Fibroblast of pulmonary artery (primary cell): ENCODE measurements at places on chromosomes 3 and 15.

GRCh38 chr15:94258246-94258645, 26.9 kb downstream of the MCTP2 start:
- no peak for DNase-seq

GRCh38 chr3:71640331-71640983, 56.9 kb upstream of the FOXP1 start:
- no peak for DNase-seq

- no peak for DNase-seq
Measured at GRCh38 chr3:45056608-45057301, 30.7 kb downstream of the CLEC3B start.

DNA sequence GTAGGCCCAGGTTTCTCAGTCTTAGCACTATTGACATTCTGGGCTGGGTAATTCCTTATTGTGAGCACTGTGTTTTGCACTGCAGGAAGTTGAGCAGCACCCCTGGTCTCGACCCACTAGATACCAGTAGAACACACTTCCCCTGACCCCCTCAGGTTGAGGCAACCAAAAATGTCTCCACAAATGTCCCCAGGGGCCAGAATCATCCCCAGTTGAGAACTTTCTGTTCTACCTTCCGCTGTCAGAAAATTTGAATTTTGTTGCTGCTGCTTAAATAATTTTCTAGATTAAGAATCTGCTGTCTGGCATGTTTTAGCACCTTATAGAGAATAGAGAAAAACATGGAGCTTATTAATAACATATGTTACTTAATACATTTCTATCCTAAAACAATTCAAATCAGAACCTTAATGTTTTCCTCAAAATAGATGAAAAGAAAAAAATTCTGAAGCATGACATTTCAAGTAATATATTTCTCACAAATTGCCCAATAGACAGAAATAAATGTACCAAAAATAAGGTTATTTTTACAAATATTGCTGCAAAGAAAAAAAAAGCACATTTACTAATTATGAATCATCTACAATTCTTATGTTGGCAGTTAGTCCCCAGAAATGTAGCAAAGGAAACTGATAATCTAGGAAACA, 13.2 kb upstream of the THRB start:
- no peak for DNase-seq

DNA sequence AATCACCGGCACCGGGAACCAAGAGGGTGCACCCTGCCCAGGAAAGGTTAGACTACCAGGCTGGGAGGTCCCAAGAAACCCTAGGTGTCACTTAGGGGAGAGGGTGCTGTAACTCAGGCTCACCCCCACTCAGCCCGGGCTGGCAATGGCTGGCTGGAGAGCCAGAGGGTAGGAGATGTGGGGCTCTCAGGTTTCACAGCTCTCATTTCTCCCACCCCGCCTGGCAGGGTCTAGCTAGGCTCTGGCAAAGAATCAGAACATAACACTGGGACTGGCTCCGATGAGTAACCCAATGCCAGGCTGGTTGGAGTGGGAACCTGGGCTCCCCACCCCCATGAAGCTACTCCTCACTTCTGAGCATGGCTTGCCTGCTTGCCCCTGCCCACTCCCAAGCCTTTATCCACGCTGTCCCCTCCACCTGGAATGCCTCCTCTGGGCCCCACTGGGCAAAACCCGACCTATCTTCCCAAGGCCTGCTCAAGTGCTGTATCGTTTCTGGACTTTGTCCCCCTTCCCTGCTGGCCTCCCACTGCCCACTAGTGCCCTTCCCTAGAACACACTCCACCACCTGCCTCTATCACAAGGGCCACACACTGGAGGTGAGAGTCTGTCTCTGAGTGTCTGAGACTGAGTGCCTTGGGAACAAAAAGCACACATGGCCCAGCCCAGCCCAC, 2.0 kb downstream of the CIB2 start:
- no peak for DNase-seq

GRCh38 chr15:79773128-79773527, 123.7 kb downstream of the MTHFS start:
- no peak for DNase-seq

DNA sequence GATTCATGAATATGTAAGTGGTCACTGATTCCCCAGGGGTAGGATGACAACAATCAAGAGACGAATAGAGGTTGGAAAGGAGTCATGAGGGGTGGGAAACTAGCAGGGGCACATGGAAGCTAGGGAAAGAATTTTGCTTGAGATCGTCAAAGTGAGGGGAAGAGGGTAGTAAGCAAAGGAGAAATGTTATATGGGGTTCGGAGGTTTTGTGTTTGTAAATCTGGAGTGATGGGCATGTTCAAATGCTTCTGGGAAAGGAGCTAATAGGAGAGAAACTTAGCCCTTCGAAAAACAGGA, 7.9 kb downstream of the RPL14 start:
- no peak for DNase-seq

DNA sequence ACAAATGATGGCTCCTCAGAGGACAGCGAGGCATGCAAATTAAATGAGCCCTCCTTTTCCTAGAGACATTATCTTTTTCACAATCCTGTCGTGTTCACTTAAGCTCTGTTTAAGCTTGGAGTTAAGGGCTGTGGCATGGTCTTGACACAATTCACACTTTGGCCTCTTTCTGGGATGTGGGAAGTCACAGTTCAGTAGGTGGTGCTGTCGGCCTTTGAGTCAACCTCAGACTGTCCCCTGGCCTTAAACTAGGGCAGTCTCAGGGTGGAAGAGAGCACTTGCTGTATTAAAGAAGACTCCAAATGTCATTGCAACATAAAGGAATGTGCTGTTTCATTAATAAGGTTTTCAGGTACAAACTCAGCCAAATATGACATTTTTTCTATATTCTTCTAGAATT, 351.0 kb downstream of the MCTP2 start:
- DNase-seq = peak; percentile 25

DNA sequence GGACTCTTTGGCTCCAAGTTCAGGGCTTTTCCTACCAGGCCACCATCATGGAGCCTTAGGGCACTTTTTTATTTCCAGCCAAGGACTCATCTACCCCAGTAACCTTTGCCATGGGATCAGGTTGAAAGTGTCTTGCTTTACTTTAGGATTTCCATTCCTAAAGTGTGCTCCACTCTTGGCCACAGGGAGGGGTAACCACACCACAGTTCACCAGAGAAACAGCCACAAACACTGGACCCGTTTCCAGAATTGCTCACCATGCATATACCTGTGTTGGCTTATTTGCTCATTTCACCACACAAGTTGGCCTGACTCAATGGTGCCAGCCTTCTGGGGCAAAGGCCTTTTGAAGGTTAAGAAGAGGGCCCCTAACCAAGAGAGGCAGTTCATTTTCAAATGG, 70.6 kb upstream of the RAD18 start:
- no peak for DNase-seq

DNA sequence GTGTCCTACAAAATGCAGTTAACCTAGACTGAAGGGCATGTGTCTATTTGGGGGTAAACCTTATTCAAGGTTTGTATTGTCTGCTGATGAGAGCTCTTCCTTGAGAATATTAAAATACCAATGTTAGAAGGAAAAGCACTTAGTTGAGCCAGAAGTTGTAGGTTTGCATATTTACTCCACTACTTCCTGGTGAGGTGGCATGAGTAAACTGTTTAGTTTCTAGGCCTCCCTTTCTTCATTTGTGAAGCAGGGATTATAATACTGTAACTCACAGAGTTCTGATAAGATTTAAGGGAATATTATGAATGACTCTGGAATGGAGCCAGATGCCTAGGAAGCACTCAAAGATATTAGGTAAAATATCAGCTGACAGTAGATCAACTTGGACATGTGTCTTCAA, 46.7 kb downstream of the CD200R1L start:
- no peak for DNase-seq

- no peak for DNase-seq
Measured at GRCh38 chr3:101384426-101384825, 64.1 kb upstream of the IMPG2 start.

DNA sequence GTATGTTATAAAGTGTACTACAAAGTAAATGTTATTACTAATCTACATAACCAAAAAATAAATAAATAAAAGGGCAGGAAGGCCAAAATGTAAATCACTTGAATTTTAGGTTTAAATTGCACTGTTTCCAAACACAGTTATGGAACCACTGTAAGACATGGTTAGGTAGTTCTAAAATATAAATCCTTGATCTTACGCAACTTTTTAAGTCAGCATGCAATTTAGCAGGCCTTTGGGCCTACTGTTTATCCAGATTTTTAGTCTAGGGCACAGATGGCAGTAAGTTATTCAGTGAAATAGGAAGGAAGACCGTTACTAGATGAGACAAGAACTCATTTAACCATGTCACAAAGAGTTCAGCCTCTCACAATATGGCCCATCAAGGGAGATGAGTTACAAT, 187.4 kb upstream of the SLC2A2 start:
- DNase-seq = no peak

DNA sequence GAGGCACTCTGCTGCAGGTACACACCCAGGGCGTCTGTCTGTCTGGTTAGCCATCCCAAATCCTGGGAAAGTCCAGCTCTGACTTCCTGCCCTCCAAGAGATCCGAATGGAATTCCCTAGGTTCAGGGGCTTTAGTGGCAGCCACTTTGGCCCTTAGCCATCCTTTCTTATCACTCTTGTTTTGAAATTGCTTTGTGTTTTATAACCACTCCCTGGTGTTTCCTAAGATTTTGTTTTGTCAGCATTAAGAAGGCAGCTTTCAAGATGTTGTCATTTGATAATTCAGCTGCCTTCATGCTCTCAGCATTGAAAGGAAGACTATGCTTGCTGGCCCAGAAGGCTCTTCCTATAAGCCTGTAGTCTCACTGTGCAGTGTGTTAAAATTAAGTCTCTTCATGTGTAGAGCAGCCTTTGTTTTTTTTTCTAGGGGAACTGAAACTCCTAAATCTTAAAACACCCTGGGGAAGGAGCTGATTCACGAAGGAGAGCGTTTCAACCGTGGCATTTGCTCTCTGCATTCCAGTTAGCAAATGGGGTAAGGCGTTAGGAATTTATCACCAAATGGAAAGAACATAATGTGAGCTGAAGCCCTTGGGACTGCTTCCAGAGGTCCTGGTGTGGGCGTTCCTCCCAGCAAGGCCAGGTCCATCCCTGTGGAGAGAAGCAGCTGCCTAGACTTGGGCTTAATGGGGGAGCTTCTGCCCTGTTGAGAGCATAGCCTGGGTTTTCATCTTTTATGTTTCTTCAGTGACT, 14.2 kb upstream of the CLEC3B start:
- DNase-seq = peak; percentile 92

- no peak for DNase-seq
Measured at GRCh38 chr15:74829486-74829885, 3.1 kb downstream of the CPLX3 start.
